Activated T-cell treated with anti-CD3 and anti-CD28 coated beads, Interleukin-2, amount 50 U/mL, for 4 hours (primary cell): ENCODE measurements at places on chromosomes 7 and 10.

GRCh38 chr10:108791794-108792474 is 1131.4 kb downstream of the XPNPEP1 start:
- DNase-seq = no peak

GRCh38 chr10:129956876-129957673 is 7.0 kb downstream of the EBF3 start:
- DNase-seq = no peak

GRCh38 chr7:127932496-127932895 is 98.7 kb downstream of the LRRC4 start:
- DNase-seq = no peak

DNA sequence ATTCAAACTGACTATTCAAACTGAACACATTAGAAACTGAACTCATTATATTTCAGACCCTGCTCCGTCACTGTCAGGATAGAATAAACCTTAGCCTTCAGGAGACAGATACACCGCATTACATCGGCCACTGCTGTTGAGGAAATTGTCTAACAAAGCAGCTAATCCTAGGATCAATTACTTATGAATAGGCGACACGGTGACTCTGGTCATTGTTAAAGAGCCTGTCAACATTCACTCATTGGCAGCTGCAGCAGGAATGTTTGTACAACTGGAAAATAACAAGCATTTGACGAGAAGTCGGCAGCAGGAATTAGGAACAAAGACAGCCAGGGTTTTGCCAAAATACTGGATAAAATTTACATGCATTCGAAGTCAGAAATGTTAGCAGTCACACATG is 112.0 kb upstream of the MKX start:
- DNase-seq = no peak

DNA sequence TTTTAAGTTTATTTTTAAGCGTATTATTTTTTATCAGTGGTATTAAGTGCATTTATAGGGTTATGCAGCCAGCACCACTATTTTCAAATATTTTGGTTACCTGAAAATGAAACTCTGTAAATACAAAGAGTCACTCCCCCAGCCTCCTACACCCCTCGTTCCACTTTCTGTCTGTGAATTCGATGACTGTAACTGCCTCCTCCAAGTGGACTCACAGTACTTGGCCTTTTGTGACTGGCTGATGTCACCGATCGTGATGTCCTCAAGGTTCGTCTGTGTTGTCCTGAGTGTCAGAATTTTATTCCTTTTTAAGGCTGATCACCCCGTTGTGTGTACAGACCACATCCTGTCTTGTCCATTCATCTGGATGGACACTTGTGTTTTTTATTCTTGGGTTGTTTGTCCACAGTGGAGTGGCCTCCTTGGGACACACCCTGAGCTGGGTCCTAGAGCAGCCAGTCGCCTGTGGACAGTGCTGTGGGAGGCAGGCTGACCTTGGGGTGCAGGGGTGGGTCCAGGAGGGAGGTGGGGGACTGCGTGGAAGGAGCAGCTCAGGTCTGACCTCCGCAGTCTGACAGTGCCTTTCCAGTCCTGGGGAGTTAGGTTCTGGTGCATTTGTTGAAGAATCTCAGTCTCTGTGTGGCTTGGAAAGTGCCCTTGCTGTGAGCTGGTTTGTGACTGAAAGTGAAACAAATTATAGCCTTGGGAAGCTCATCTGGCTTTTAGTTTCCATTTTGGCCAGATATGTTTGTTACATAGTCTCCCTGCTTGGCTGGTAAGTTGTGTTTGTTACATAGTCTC is 6.9 kb downstream of the MTG1 start:
- DNase-seq = no peak

GRCh38 chr7:30359957-30360356 is 75.6 kb downstream of the ZNRF2 start:
- no peak for DNase-seq

GRCh38 chr10:35726846-35727245 is 84.8 kb upstream of the FZD8 start:
- DNase-seq = no peak

DNA sequence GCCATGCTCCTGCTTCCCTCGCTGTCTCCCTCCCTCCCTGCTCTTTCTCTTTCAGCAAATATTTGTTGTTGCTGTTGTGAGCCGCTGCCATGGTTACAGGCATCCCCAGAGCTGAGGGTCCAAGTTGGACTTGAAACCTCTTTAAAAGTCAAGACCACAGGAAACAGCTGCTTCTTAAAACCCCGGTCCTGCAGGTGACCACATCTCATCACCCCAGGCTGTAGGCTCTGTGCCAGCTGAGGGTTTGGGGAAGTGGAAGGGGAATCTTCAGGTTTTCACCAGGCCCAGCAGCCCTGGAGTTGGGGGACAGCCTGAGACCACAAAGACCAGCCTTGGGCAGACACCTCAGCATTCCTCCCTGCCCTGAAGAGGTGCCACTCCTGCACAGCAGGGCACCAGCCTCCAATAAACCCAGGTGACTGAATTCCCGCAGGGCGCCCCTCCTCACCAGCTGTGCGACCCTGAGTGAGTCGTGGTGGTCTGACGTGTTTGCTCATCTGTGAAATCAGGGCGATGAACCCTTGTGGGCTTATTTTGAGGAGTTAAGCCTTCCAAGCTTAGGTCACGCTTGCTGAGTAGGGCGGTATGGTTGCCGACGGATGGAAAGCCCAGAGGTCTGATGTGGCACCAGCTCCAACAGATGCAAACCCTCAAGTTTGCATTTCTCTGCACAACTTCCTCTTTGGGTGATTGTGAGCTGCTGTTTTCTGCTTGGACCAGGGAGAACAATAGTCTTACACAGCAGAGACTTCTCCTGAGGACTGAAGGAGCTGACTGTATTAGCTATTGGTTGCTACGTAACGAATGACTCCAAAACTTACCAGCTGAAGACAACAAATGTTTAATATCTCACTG is 24.8 kb downstream of the NPTX2 start:
- no peak for DNase-seq

DNA sequence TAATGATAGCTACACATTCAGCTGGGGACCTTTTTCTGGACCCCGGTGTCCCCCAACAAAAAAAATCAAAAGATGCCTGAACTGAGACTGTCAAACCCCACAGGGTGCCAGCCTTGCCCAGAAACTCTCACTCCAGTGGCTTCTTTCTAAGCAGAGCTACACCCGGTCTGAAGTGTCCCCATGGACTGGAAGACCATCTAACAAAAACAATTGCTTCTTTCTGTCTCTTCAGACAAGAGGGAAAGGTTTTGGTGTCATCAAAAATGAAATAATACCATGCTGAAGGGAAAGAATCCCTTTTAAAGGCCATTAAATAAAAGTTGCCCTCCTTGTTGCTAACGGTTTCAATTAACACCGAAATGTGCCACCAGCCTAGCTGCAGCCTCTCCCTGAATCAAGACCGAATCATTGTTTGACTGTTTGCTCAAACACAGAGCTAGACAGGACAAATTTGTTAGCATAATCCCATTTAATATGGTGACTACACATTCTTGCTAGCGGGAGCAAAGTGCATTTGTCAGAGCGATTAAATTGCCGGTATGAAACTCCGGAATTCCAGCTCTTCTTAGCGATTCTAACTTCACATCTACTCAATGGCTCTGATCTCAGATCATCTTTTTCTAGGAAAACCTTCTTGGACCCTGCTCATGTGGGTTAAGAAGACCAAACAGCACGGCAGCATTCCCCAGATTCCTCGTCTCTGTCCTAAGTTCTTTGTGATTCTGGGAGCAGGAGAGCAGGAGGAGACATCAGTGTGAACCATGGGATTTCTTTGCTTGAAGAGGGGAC is 397.5 kb upstream of the PRKCQ start:
- no peak for DNase-seq

DNA sequence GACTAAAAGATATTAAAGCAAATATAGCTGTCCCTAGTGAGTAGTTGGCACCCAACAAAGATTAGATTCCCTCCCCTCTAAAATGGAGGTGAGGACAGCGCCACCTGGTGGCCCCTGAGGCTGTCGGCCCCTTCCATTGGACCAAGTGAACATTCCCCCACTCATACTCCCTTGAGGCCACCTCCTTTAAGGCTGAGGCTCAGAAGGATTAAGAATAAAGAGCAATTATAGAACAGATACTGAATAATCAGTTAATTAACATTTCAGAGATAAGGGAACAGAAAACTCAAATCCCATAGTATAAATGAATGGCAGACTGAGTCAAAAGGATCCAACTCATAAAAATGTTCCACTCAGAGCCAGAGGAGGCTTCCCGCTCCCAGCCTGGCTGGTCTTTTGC is 130.4 kb upstream of the GHITM start:
- DNase-seq = no peak

DNA sequence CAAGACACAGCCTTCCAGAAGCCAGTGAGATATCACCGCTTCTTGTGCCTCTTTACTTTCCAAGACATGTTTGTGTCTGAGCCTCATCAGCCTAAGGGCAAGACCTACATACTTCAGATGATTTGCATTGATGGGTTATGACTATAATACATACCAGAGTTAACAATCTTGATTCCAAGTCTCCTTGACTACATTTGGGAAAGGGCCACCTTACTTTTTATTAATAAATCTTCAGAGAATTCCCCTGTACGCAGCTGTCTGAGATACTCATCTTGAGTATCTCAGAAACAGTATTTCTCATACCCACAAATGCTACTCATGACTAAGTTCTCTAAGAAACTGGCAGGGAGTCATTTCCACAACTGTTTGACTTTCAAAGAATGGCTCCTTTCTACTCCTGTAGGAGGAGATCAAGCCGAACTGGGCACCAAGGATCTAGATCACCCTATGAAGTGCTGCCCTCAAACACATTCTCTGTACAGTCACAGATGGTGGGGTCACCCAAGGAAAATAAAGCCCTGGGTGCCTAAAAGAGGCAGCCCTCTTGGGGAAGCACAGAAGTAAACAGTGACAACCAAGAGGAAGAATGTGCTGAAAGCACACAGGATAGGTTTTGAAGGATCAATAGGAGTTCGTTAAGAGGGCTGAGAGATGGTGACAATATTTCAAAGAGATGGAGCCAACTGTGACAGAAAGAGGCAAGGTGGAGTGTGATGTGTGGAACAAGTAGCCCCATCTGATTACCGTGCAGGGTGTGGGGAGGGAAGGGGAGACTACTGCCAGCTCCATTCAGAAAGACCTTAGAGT is 138.9 kb downstream of the JAZF1 start:
- no peak for DNase-seq
